CD4-positive, alpha-beta T cell treated with Interleukin-10 for 1 hour (primary cell): ENCODE measurements at places on chromosomes 12 and 14.

DNA sequence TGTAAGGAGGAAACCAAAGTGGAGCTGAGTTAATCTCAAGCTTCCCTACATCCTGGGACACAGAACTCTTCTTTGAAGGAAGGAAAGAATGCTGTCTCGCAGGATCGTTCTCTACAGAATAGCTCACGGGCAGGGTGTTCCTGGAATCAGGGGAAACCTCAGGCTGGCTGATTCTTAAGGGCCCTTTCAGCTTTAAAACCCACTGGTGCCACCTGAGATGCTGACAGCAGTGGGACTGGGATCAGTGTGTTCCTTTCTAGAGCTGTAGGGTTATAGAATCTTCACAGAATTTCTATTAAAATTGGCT, 47.8 kb downstream of the UBE3B start:
- DNase-seq, result no peak

- DNase-seq, result no peak
Measured at GRCh38 chr12:24888813-24889212, 60.1 kb downstream of the BCAT1 start.

DNA sequence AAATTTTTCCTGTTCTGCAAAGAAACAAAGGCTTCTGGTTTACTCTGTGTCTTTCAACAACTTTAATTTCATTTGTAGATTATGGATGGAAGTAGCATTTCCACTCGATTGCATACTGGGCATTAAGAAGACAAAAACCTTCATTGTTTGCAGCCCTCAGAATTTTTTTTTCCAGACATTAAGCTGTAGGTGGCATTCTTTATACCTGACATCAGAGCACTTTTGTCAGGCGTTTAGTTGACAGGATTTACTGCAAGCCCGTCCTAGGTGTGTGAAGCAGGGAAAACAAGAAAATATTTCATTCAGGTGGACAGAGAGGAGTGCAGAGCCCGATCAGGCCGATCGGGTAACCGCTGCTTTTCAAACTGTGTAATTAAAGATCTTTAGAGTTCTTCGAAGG, 107.5 kb downstream of the TMEM260 start:
- DNase-seq, result no peak

GRCh38 chr12:111270774-111271173, 98.1 kb downstream of the PHETA1 start:
- DNase-seq, result no peak

GRCh38 chr14:94548131-94548998, 12.9 kb upstream of the SERPINA4 start:
- DNase-seq, result no peak

DNA sequence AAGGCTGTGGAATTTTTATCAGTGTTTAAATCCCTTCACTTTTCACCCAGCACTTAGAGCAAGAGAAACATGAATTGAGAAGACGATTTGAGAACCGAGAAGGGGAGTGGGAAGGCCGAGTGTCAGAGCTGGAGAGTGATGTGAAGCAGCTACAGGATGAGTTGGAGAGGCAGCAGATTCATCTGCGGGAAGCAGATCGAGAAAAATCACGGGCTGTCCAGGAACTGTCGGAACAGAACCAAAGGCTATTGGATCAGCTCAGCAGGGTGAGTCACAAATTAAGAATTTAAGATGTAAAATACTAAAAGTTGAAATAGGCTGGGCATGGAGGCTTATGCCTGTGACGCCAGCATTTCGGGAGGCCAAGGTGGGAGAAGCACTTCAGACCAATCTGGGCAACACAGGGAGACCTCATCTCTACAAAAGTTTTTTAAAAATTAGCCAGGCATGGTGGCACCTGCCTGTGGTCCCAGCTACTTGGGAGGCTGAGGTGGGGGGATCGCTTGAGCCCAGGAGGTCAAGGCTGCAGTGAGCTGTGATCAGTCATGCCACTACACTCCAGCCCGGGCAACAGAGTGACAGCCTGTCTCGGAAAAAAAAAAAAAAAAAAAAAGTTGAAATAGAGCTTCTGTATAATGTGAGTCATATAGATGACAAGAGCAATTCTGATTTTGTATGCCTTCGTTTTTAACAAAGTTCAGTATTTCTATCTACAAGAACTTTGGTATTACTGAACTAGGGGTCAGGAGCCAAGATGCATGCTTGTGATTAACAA, 9.6 kb downstream of the BICDL1 start:
- DNase-seq, result no peak

GRCh38 chr14:50116966-50117365, 594 bp upstream of the VCPKMT start:
- no peak for DNase-seq

GRCh38 chr14:32698831-32699230, 239.8 kb upstream of the NPAS3 start:
- no peak for DNase-seq

DNA sequence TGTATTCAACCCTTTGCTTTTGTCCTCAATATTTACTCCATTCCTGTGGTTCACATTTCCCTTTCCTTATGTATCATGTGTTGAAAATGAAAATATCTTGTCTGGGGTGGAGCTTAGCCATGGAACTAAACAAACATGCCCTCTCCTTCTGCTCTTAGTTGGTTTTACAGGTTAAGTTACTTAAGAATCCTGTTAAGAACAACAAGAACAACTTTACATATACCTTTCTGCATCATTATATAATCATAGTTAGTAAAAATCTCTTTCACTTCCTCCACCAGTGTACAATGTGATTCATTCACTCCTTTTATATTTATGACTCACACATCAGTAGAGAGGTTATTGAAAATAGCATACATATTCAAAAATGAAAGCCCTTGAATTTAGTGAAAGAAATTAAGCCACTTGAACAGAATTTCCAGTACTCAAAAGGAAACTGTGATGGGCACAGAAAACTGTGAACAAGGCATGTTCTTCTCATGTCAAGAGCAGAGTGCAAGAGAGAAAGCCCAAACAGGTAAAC, 307.7 kb downstream of the CCDC91 start:
- no peak for DNase-seq

DNA sequence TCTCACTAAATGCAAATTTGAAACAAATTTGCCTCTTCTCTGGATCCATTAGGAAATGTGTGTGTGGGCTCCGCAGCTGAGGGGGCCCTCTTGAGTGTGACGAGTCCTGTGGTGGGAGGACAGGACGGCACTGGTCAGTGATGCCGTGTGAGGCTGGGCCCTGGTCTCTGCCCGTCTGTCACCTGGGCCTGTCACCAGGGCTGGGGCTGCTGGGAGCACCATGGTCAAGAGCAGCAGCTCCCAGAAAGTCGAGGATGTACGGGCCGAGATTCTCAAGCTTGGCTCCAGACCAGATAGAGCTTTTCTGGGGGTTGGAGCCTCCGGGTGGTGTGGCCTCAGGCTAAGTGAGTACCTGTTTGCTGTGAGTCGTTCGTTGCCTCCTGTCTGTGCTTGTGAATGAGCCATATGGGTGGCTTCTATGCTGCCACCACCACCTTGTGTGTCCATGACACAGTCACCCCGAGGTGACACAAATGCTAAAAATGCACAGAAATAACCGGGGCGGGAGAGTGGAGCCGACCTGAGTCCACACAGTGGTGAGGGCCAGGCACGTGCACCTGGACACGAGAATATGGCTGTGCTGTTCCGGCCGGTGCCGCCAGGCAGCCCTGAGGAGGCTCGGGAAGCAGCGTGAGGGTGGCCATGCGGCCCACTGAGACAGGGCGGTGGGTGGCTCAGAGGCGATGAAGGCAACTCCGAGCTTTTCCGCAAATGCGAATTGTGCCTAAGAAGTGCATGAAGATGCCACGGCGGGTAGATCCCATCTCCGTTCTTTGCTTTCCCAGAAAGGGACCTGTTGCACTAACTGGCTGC, 8.7 kb downstream of the PGAM5 start:
- DNase-seq, result no peak

- DNase-seq, result no peak
Measured at GRCh38 chr14:102920998-102921304, 1.5 kb upstream of the AMN start.

DNA sequence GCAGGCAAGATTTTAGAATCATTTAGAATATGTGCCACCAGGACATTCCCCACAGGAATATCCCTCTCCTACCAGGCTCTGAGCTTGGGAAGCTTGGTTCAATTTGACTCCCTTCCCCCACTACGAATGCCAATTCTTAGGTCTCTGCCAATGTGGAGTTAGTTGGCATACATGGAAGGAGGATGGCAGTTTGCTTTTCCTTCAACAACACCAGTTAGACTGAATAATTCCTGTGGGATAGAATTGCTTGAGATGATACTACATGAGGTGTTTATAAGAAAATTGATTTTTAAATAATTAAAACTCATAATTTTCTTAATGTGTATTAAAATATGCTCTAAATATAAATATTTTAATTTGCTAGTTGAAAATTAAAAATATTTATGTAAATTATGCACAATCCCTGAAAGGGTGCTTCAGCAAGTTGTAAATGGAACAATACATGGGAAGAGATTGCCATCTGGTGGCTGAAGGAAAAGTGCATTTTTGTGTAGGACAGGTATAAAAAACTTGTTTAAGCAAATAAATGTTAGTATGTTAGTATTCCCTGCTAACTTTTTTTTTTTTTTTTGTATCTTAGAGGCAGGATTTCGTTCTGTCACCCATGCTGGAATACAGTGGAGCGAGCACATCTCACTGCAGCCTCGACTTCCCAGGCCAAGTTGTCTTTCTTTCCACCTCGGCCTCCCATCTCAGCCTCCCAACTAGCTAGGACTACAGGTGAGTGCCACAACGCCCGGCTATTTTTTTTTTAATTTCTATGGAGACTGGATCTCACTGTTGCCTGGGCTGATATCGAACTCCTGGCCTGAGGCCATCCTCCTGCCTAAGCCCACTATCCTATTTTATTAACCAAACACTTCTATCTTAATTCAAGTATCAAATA, 25.8 kb upstream of the STRAP start:
- peak; percentile 73 for DNase-seq

GRCh38 chr12:122087431-122088178, 9.0 kb downstream of the MLXIP start:
- DNase-seq, result no peak
